Uterus (tissue), 4 donors: ENCODE measurements at places on chromosomes 2 and 18. TPM values are rescaled to one million over a fixed set of nuclear protein-coding genes. Genes with fewer than 3 reads are reported as not detected.

Gene RGPD4
- 0.34 TPM for total RNA-seq

Gene STAM2
- total RNA-seq = 69.2 TPM

Gene ACTG2
- 309 TPM for total RNA-seq

Gene NDUFS1
- total RNA-seq = 35.9 TPM

Gene AFF3
- total RNA-seq = 8.5 TPM

DNA sequence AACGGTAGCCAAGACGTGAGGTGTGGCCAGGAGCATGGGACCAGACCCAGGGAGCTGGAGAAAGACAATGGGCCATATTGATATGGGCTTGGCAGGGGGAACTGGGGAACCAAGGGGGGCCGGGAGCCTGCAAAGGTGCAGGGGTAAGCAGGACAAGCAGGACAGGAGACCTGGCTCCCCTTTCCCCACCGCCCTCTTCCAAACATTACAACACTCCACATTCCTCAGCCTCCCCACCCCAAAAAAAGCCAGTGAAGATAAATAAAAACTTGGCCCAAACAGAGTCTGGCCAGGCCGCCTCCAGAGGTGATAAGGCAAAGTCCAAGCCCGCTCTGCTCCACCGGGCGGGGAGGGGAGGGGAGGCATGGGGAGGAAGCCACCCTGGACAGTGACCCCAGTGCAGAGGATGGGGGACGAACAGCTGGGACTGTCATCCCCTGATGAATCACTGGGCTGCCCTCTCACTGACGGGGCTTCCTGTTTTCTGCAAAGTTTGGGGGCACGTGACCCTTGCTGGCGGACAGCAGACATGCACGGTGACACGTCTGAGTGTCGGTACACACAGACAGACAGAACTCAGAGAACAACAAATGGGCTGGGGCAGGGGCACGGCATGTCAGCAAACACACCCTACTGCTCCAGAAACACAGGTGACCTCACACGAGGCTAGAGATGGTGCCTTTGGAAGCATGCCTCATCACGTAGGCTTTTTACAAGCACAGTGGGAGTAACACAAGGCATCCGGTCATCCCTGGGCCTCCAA is 100.2 kb downstream of the TNS1 start:
- H3K27ac ChIP-seq = peak overlapping the region; percentile 97
- DNase-seq = peak; percentile 77
- peaks cover 61% of the 10 kb centered on the region for H3K4me1 ChIP-seq
- H3K36me3 ChIP-seq = no peaks in the 10 kb centered on the region

GRCh38 chr18:12744103-12744502 is 41.3 kb downstream of the PSMG2 start:
- no peak for DNase-seq
- no peak overlapping the region for H3K27ac ChIP-seq
- no peaks in the 10 kb centered on the region for H3K27me3 ChIP-seq
- H3K4me1 ChIP-seq = no peaks in the 10 kb centered on the region
- H3K36me3 ChIP-seq = no peaks in the 10 kb centered on the region

GRCh38 chr2:63544017-63544627 is 44.2 kb downstream of the WDPCP start:
- no peak overlapping the region for H3K4me3 ChIP-seq
- H3K27me3 ChIP-seq = no peaks in the 10 kb centered on the region
- H3K4me1 ChIP-seq = no peaks in the 10 kb centered on the region
- DNase-seq = no peak
- H3K36me3 ChIP-seq = no peaks in the 10 kb centered on the region
- H3K27ac ChIP-seq = no peak overlapping the region

DNA sequence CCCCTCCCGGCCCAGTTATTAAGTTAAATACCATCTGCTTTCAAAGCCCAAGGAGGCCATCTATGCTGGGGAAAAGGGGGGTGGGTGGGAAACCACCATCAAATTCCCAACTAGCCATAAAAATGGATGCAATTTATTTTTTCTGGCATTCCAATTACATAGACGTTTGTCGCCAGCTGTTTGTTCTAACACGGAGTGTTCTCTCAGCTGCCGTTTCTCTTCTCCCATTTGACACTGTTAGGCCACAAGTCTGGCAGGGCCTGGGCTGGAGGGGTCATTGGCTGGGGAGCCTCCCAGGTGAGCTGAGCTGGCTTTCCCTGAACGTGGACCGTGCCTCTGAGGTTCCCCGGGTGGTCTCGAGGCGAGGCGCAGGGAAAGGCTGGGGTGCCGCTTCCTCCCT is 16.6 kb downstream of the ATOH8 start:
- H3K36me3 ChIP-seq = no peaks in the 10 kb centered on the region
- DNase-seq = no peak
- peaks cover 48% of the 10 kb centered on the region for H3K4me1 ChIP-seq
- H3K27ac ChIP-seq = peak overlapping the region; percentile 92
- H3K4me3 ChIP-seq = no peak overlapping the region
- no peaks in the 10 kb centered on the region for H3K27me3 ChIP-seq

DNA sequence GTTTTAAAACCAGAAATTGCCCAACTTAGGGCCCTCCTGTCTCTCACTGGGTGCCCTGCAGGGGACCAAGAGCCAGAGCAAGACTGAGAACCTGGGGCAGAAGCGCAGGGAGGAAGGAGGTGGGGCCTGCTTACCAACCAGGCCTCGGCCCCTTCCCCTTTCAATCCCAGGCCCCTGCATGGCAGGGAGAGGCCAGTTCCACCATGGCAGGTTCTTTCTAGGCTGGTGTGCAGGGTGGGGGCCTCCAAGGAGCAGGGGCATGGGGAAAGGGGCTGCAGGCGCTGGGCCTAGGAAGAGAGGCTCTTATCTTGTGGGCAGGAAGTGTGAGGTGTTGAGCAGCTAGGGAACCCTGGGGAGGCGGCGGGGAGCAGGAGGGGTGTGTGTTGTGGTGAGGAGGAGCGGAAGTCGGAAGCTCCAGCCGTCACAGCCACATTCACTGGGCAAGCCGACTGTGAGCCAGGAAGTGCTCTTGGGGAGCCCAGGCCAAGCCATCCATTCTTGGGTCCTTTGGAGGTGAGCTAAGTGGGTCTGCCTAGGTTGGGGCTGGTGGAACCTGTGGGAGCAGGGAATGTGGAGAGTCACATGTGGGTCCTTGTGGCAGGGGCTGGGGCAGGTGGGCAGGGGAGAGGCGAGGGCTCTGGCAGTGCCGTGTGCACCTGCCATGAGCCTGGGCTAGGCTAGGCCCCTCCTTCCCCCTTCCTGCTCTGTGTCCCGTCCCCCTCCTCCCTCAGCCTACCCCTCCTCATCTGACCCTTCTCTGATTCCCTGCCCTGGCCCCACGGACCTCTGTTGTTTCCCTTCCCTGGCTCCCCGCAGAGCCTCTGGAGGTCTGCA is at the start of gene PSD4:
Gene PSD4, plus strand, starts transcription at position 430 of the 834 bp plus-strand sequence. CDS start 8,486 bp downstream, outside the sequence.
- no peaks in the 10 kb centered on the region for H3K36me3 ChIP-seq
- H3K27me3 ChIP-seq = no peaks in the 10 kb centered on the region
- H3K4me1 ChIP-seq = no peaks in the 10 kb centered on the region
- no peak within 1 kb of the TSS for H3K4me3 ChIP-seq

GRCh38 chr18:67966224-67966623 is 449.7 kb upstream of the DSEL start:
- no peak overlapping the region for H3K4me3 ChIP-seq
- H3K36me3 ChIP-seq = no peaks in the 10 kb centered on the region
- no peak overlapping the region for H3K27ac ChIP-seq
- H3K4me1 ChIP-seq = no peaks in the 10 kb centered on the region
- no peaks in the 10 kb centered on the region for H3K27me3 ChIP-seq

DNA sequence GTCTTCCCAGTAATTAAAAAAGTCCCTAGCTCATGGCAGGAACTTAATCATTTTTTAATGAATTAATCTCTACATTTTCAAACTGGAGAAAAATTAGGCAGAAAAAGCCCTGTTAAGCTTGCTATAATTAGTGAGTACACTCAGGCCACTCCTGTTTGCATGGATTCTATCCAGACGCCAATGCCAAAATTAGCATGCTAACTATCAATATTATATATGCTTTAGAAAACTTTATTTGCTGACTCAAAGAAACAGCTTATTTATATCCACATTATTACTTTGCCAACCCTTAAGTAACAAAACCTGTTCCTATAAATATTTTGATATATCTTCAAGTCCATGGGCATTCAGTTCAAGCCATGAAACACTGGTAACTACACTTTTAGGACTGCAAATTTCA is 90.9 kb downstream of the SMC6 start:
- H3K4me3 ChIP-seq = no peak overlapping the region
- H3K4me1 ChIP-seq = no peaks in the 10 kb centered on the region
- no peak for DNase-seq

DNA sequence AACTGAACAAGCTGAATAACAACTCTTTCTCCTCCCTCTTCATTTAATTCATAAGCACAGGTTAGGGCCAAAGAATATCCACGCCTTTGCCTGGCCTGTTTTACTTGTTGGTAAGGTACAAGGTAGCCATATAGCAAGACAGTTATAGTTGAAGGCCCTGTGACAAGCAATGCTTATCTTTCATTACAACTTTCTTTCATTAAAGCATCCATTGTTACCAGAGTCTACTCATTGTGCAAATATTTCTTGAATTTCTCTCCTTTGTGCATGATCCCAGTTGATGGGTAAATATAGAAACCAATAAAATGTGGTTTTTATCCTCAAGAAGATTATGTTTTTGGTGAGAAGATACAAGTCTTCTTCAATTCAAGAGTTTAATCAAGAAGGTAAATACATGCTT is 140.2 kb downstream of the UBE2E3 start:
- no peaks in the 10 kb centered on the region for H3K4me1 ChIP-seq
- H3K4me3 ChIP-seq = no peak overlapping the region
- DNase-seq = no peak
- no peak overlapping the region for H3K27ac ChIP-seq

GRCh38 chr2:67135208-67135607 is 261.9 kb upstream of the ETAA1 start:
- no peak for DNase-seq
- no peak overlapping the region for H3K27ac ChIP-seq
- H3K36me3 ChIP-seq = no peaks in the 10 kb centered on the region
- no peaks in the 10 kb centered on the region for H3K27me3 ChIP-seq
- no peak overlapping the region for H3K4me3 ChIP-seq

- H3K4me1 ChIP-seq = no peaks in the 10 kb centered on the region
- H3K4me3 ChIP-seq = no peak overlapping the region
- no peaks in the 10 kb centered on the region for H3K27me3 ChIP-seq
- no peak for DNase-seq
Measured at GRCh38 chr18:58541789-58542425, 87.0 kb downstream of the ALPK2 start.

DNA sequence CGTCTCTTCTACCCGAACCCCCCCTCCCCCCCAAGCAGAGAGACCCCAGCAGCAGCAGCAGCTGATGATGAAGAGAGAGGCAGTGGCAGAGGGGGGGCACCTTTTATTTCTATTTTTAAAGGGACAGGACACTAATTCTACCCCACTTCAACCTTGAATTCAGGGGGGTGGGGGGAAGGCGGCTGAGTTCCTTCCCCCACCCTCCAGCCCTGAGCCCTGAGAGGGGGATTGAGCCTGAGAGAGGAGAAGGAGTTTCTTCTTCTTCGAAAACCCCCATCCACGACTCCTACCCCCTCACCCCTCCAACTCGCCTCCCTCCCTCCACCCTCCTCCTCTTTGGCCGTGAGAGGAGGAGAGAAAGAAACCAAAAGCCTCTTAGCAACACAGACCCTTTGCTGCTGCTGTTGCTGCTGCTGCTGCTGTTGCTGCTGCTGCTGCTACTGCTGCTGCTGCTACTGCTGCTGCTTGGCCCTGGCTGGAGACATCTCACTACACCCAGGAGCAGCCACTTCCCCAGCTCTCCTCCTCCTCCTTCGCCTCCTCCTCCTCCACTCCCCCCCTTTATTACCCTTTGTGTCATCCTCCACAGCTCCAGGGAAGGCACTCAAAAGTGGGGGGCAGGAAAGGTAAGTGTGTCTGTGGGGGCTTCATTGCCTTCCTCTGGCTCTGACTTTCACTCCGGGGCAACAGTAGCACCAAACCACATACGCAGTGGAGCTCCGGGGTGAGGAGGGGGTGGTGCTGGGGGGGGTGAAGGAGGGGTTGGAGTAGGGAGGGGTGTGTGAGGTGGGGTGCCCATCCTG is at the start of gene MBD5:
Gene MBD5, plus strand, starts transcription at position 33 of the 803 bp plus-strand sequence.
- no peak for DNase-seq
- H3K27me3 ChIP-seq = no peaks in the 10 kb centered on the region
- peak within 1 kb of the TSS; percentile 97 for H3K27ac ChIP-seq
- H3K36me3 ChIP-seq = no peaks in the 10 kb centered on the region
- H3K4me1 ChIP-seq = peaks cover 15% of the 10 kb centered on the region

GRCh38 chr2:238891457-238892203 is 43.7 kb downstream of the TWIST2 start:
- peak overlapping the region; percentile 27 for H3K27ac ChIP-seq
- DNase-seq = no peak
- H3K4me1 ChIP-seq = peaks cover 8% of the 10 kb centered on the region
- no peaks in the 10 kb centered on the region for H3K36me3 ChIP-seq
- H3K27me3 ChIP-seq = no peaks in the 10 kb centered on the region
- H3K4me3 ChIP-seq = no peak overlapping the region

DNA sequence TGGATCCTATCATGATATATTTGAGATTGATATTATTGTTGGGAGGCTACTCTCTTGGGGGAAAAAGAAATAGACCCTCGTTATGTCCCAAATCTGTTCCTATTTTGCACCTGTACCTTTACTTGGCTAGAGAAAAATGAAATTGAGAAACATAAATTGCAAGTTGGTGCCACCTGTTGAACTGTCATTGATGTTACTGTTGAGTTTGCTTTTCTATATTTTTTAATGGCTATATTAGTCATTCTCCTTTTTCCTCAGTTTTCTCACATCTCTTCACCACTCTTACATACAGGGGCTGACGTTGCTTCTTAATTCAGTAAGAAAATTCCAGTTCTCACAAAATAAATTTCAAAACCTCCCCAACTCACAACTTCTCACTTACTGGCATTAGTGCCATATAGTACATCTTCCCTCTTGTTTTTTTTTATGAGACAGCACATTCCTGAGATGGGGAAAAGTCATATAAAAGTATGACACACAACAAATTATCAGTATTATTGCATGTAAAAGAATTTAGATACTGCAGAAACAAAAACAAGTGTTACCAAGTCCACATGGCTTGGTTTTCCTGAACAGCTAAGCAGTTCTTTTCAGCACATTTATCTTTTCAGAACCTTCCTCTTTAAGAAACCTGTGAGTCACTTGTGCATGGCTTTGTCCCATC is 348.3 kb upstream of the DSEL start:
- no peak for DNase-seq
- no peak overlapping the region for H3K4me3 ChIP-seq
- H3K36me3 ChIP-seq = no peaks in the 10 kb centered on the region
- H3K27ac ChIP-seq = no peak overlapping the region
- no peaks in the 10 kb centered on the region for H3K27me3 ChIP-seq

- H3K4me1 ChIP-seq = no peaks in the 10 kb centered on the region
- no peak overlapping the region for H3K4me3 ChIP-seq
- H3K27ac ChIP-seq = no peak overlapping the region
Measured at GRCh38 chr18:50638016-50638883, 78.4 kb downstream of the MAPK4 start.

DNA sequence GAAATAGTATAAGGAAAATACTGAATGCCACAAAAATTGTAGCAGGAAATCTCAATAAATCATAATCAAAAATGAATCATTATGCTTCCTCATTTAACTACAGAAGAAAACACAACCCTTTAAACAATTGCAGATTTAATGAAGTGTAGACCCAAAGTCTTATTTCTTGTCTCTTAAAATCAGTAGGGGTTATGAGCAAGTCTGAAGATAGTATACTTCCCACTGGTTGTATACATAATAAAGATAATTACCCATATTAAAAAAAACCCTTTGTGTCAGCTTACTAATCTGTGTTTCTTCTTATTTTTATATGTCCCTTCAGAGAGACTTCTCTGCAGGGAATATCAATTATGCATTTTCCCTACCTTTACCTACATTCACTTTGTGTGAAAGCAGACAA is 504.7 kb downstream of the ERBB4 start:
- H3K4me3 ChIP-seq = no peak overlapping the region
- H3K27me3 ChIP-seq = no peaks in the 10 kb centered on the region
- H3K27ac ChIP-seq = no peak overlapping the region
- H3K36me3 ChIP-seq = no peaks in the 10 kb centered on the region
- DNase-seq = no peak
- H3K4me1 ChIP-seq = no peaks in the 10 kb centered on the region
